AG04450 (cell line): ENCODE measurements at places on chromosomes 2 and 18.

DNA sequence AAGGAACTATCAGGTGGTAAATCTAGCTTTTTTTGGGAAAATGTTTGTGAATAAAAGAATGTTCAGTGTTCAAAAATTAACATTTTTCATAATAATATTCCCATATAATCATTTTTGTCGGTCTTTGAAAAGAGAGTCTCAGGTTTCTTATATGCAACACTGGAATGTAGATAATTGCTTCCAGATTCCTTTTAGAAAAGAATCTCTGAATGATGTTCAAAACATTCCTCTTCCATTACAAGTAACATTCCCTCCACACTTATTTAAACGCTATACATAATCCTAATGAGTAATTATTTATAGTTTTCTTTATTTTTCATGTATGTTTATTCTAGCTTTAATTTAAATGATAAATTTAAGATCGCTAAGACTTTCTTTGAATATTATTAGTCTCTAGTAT, 7.0 kb downstream of the ZSWIM2 start:
- peak; percentile 27 for DNase-seq

GRCh38 chr18:36629836-36630235, 199.0 kb downstream of the TPGS2 start:
- no peak for DNase-seq

GRCh38 chr2:215370112-215370965, 58.5 kb downstream of the ATIC start:
- no peak for DNase-seq

- DNase-seq, result no peak
These were observed 725 bp downstream of the SLC66A2 start for GRCh38 chr18:79950515-79951341.

DNA sequence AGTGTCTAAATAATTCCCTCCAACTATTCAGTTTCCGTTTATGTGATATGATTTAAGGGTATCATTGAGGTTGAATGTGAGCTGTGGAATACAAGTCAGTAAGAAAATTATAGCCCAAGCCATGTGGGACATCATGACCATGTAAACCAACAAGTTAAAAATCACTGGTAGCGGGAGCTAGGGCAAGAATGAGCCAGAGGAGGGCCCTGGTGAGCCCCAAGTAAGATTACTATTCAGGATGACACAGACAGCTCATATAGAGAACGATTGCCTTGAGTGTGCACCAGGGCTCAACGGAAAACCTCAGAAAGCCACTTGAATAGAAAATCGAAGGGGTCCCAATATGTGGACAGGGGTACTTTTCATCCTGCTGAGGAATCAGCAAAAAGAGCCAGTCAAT, 87.8 kb upstream of the RBMS1 start:
- DNase-seq, result no peak

DNA sequence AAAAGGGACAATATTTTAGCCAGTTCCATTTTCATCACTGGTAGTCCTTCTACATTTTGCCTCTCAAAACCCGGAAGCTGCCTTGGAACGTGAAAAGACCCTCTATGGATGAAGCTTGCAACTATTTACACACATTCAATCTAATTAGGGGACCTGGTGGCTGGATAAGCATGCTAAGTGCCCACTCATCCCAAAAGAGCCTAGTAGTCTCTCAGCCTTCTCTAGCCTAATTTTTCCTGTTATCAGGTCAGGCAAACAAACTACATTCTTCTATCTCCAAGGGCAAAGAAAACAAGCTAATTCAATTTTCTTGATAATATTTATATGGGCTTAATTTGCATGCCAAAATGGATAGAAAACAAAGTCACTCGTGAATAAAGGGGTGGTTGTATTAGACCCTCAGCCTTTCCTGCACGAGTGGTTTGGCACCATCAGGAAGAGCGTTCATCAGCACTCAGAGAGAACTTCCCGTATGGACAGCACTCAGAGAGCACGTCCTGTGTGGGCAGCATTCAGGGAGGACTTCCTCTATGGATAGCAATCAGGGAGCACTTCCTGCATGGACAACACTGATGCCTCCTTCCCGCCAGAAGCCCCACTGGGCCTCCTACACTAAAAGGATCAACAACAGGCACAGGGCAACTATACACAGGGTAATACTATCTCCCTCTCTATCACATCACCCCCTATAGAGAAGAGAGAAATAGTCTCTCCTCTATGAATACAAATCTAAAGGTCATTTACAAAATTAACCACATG, 122.2 kb downstream of the RBMS1 start:
- DNase-seq, result no peak

DNA sequence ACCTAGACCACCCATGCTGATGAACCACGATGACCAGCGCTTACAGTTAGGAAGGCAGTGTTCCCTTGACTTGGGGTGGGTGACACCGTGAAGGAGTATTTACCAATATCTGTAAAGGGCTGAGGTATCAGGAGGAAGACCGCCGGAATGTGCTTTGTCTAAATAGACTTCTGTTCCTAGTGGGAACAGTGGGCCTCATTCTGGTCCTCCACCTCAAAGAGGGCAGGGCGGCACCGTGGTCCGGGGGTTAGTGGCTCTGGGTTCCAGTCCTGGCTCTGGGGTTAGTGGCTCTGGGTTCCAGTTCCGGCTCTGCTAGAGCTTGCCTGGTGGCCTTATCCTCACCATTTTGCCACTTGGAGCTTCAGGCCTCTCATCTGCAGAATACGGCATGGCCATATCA, 91.6 kb upstream of the SMAD2 start:
- DNase-seq, result no peak

- no peak for DNase-seq
These were observed 3.8 kb upstream of the LPIN2 start for GRCh38 chr18:3016585-3017297.

- no peak for DNase-seq
These were observed 100.9 kb upstream of the TNP1 start for GRCh38 chr2:216960671-216961268.

DNA sequence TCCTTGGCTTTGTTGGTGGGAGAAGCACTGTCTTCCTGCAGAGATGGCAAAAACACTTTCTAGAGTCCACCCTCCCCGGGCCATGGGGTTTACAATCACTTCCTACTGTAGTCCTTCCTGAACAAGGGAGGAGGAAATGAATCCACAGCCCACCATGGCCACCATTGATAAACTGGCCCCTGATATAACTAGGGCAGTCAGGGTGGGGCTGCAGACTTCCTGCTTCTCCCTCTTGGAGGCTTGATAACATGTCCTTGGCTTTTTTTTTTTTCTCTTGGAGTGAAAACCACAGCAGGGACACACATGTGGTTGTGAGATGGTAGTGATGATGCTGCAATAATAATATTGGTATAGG, 437.8 kb downstream of the ZNF521 start:
- DNase-seq, result no peak

- DNase-seq, result no peak
These were observed 381.0 kb downstream of the RIT2 start for GRCh38 chr18:42734520-42734919.

GRCh38 chr2:54722641-54723040, 821 bp upstream of the EML6 start:
- DNase-seq, result no peak

GRCh38 chr18:8747440-8747937, 42.1 kb downstream of the MTCL1 start:
- peak; percentile 88 for DNase-seq

- no peak for DNase-seq
These were observed 117.7 kb downstream of the RBMS1 start for GRCh38 chr2:160375802-160376469.

- peak; percentile 66 for DNase-seq
These were observed 9.0 kb upstream of the TMBIM1 start for GRCh38 chr2:218301176-218301819.

- DNase-seq, result no peak
These were observed 2.0 kb upstream of the RAB3GAP1 start for GRCh38 chr2:135050132-135050531.

DNA sequence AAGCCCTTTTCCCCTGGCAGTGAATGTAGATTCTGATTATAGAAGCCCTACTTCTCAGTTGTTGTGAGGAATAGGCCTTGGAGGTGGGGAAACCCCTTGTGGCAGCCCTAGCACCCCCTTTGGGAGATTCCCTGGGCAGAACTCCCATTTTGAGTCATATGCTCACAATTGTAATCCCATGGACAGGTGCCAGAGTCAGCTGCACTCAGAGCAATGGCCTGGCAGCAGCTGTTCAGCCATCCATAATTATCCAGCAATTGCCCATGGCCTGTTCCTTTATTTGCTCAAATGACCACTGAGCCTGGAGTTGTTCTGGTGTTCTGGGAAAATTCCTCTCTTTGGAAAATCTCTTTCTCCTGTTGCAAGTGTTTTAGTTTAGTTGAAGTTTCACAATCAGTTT, 71.7 kb downstream of the PTRHD1 start:
- peak; percentile 71 for DNase-seq

- DNase-seq, result no peak
These were observed 35.8 kb downstream of the CIB4 start for GRCh38 chr2:26605195-26605998.

DNA sequence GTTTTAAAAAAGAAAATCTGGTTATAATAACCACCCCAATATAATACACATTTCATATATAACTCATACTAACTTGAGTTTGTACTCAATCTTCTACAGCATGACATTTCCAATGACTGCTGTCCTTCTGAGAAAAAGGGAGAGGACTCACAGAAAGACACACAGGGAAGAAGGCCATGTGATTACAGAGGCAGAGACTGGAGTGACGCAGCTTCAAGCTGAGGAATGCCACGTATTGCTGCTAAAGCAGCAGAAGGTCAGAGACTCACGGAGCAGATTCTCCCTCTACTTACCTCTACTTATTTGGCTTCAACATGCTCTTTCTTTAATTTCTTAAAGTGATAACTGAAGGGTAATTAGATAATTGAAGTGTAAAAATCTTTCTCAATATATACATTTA, 753.5 kb upstream of the PKDCC start:
- DNase-seq, result no peak

DNA sequence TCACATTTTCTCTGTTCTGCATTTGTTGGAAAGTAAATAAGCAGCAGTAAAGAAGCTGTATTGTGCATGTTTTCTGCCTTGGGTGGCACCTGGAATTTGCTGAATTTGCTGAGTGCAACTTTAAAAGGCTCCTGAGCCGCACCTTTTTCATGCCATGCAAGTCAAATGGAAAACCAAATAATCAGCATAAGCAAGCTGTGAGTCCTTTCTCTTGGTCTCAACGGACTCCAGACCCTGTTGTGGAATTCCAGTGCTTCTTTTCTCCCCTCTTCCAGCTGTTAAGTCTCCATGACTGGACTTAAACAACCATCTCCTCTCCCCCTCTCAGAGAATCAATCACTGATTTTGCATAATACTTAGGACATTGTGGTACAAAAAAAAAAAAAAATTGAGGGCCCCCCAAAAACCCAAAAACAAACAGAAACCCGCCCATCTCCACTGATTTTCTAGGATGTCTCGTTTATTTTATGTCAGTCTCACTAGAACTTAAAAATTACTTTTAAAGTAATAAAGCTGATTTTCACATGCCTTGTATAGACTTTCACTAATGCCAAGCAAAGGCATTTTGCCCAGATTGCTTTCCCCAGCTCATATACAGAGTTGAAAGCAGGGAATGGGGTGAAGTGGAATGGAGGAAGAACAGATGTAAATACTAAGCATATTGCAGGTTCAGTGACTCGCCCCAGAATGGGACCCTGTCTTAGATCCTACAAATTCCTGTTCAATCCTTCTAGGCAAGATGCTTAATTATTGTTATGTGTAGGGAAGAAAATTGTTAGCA, 5.1 kb upstream of the CETN1 start:
- DNase-seq, result no peak

DNA sequence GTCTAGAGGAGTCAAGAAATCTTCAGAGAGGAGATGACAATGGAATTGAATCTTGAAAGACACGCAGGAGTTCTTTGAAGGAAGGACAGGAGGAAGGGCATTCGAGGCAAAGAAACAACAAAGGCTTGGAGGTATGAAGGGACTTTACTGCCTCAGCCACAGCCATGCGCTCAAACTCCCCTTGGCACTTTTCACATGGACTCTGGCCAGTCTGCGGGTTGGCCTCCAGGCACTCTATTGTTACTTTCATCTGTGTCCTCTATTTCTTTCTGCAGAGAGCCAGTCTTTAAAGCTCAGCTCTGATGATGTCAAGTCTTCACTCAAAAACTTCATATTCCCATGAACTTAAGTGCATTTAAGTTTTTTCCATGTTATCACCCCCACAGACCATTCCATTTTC, 95.4 kb downstream of the ZAP70 start:
- DNase-seq, result no peak
